Hematopoietic multipotent progenitor cell (in vitro differentiated cells): ENCODE measurements at places on chromosomes 11 and 22.
A peak's percentile ranks its signal among the peaks of the same experiment; 100 is the strongest.

DNA sequence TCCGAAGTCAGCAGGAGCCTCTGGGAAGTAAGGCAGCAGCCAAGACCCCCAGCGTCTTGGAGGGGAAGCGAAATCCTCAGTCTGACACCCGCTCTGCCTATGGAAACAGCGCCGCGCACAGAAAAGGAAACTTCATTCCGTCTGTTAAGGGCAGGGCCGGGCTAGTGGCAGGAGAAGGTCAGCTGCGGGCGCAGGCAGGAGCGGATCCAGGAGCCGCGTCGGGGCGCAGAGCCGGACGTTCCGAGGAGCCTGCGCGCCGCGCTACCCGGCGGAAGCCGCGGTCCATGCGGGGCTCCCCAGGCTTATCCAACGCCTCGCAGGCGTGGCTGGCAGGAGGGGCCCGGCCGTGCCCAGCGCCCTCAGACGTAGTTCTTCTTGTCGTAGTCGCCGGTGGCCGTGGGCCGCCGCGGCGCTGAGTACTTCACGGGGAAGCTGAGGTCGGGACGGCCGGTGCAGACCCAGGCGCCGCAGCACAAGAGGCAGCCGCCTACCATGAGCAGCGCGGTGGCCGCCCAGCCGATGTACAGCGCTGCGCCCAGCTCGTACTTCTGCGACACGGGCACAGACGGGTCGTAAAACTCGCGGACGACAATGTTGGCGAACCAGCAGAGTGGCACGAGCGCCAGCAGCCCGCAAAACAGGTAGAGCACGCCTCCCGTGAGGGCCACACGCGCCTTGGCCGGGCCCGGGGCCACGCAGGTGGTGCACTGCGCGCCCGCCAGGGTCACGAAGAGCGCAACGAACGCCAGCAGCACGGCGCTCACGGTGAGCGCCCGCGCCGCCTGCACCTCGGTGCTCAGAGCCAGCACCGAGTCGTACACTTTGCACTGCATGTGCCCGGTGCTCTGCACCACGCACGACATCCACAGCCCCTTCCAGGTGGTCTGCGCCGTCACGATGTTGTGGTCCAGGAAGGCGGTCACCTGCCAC, 705 bp downstream of the CLDN5 start:
- peak; percentile 41 for DNase-seq

DNA sequence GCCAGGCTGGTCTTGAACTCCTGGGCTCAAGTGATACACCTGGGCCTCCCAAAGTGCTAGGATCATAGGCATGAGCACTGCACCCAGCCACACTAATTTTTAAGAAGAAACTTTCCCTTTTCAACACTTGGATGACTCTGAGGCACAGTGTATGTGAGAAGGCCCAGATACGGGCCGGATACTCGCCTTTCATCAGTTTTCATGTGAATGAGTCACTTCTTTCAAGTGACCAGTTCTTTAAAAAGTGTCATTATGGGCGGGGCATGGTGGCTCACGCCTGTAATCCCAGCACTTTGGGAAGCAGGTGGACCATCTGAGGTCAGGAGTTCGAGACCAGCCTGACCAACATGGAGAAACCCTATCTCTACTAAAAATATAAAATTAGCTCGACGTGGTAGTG, 120.8 kb downstream of the CTTN start:
- DNase-seq: no peak

DNA sequence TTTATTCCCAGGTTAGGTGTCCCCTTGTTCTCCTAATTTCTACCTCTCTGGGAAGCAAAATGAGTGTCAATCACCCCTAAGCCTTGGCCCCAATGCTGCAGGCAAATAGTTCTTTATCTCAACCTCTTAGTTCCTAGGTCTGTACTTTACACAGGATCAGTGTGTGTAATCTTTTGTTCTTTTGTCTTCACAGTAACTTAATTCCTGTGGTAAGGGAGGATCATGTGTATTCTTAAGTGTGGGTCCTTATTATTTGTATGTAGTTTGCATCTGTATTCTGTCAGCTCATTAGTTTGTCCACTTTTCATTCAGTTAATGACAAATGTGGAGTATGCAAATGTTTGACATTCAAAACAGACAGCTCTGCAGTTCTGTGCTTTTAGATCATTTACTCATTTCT, 166.7 kb downstream of the FAT3 start:
- DNase-seq: no peak

- no peak for DNase-seq
Measured at GRCh38 chr11:132982772-132983640, 549.3 kb downstream of the OPCML start.

DNA sequence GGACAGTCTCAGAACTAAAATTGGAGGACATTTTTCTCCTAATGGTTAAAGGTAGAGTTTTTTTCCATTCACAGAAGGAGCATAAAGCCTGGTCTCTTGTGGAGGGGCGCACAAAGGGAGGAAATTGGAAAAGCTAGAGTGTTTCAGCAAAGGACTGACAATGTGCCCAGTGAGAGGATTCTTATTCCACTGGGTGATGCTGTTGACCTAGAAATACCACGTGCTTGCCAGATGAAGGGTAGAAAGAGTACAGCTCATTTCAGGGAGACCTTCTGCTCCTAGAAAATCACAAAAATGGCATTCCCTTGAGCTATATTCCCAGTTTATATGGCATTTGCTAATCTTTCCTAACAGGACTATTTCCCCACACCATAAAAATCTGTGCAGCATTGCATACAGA, 21.1 kb downstream of the MS4A6E start:
- no peak for DNase-seq
